ENCODE measurements at places on chromosomes 3 and 15. TPM values are rescaled to one million over a fixed set of nuclear protein-coding genes. Genes with fewer than 3 reads are reported as not detected.

SERINC4 gene
- not detected for total RNA-seq

POLG gene
- total RNA-seq = 66.7 TPM

ACTC1 gene
- 21.4 TPM for total RNA-seq

BFSP2 gene
- not detected for total RNA-seq

VPS8 gene
- 45.5 TPM for total RNA-seq

FBXL22 gene
- 0.32 TPM for total RNA-seq

CYP1A2 gene
- total RNA-seq = not detected

JMJD7 gene
- 11.7 TPM for total RNA-seq

SLC28A1 gene
- total RNA-seq = not detected

RASA2 gene
- total RNA-seq = 18.8 TPM

TLE3 gene
- 25.3 TPM for total RNA-seq

PLA2G4E gene
- total RNA-seq = not detected

SCN11A gene
- not detected for total RNA-seq

PDCD6IP gene
- total RNA-seq = 214 TPM

LYZL4 gene
- total RNA-seq = not detected

IQCB1 gene
- 13.9 TPM for total RNA-seq

CLSTN2 gene
- total RNA-seq = not detected

STRIT1 gene
- not detected for total RNA-seq

CPA3 gene
- total RNA-seq = not detected

TUBGCP4 gene
- 6.3 TPM for total RNA-seq

ZBTB20 gene
- 6.3 TPM for total RNA-seq

P2RY14 gene
- total RNA-seq = not detected

BMF gene
- total RNA-seq = 2.7 TPM

CACNA2D2 gene
- not detected for total RNA-seq

SPINK8 gene
- total RNA-seq = not detected

UMPS gene
- total RNA-seq = 18.0 TPM

GOLGA6L9 gene
- 0.76 TPM for total RNA-seq

ROPN1 gene
- not detected for total RNA-seq

ROBO2 gene
- total RNA-seq = not detected

CRYGS gene
- total RNA-seq = 0.63 TPM

NAALADL2 gene
- total RNA-seq = 81.0 TPM

MRPL46 gene
- total RNA-seq = 20.5 TPM

WDR49 gene
- not detected for total RNA-seq

COL6A6 gene
- not detected for total RNA-seq

HIGD2B gene
- not detected for total RNA-seq

GOLGA8S gene
- 0.13 TPM for total RNA-seq

BCHE gene
- total RNA-seq = not detected

UROC1 gene
- total RNA-seq = not detected

GRK7 gene
- total RNA-seq = not detected

CNTN3 gene
- 18.5 TPM for total RNA-seq

CHCHD4 gene
- total RNA-seq = 17.2 TPM

HEXA gene
- 162 TPM for total RNA-seq

ROBO1 gene
- total RNA-seq = 31.9 TPM

MGA gene
- 14.8 TPM for total RNA-seq

Measured in GM23248 (cell line).